ENCODE measurements at places on chromosomes 2 and 18.
A peak's percentile ranks its signal among the peaks of the same experiment; 100 is the strongest.

GRCh38 chr2:25270061-25270460 is 71.7 kb downstream of the DNMT3A start:
- DNase-seq, result no peak

DNA sequence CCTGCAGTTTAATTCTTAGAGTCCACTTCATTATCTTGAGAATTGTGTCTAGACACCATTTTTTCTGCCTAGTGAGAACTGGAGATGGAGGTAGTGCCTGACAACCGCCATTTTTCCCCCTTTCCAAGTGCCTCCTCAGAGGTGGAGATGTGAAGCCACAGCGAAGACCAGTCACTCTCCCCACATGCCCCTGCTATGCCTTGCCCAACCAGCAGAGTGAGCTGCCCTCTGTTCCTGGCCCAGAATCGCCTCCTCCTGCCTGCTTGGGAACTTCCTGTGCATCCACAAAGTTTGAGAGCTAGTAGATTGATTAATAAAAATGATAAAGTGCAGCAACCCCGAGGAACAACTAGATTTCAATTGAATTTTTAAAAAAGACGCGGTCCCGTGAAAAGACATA is 123.3 kb downstream of the CLIP4 start:
- DNase-seq, result peak; percentile 14

DNA sequence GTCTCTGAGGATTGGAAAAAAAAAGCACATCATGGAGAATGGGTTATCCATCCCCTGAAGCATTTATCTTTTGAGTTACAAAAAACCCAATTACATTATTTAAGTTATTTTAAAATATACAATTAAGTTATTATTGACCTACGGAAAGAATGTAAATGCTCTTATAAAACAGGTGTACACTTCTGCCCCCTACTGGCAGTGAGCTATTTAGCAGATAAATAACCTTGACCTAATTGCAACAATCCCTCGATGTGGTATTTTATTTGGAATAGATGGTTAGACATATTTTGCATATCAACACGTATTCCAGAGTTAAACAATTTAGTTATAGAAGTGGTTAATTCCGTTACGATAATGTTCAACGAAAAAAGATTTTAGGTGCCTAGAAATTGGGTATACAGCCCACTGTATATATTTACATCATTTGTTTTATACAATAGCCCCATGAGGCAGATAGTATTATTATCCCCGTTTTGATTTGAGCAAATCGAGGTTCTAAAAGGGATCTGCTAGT is 9.1 kb upstream of the DAW1 start:
- peak; percentile 25 for DNase-seq

DNA sequence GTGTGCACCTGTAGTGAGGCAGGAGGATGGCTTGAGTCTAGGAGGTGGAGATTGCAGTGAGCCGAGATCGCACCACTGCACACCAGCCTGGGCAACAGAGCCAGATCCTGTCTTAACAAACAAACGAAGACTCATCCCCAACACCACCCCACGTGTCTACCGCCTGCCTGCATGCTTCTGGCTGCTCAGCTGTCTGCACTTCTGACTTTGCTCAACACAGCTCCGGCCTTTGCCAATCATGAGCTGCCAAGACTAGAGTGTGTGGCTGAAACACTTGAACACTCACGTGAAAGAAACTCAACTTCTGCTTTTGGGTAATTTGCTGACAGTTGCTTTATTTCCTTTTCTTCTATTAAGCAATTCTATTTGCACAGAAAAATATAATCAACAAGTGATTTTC is 32.1 kb upstream of the SP3 start:
- DNase-seq, result no peak

- no peak for DNase-seq
Observed at GRCh38 chr2:67572721-67573435, 175.7 kb downstream of the ETAA1 start.

DNA sequence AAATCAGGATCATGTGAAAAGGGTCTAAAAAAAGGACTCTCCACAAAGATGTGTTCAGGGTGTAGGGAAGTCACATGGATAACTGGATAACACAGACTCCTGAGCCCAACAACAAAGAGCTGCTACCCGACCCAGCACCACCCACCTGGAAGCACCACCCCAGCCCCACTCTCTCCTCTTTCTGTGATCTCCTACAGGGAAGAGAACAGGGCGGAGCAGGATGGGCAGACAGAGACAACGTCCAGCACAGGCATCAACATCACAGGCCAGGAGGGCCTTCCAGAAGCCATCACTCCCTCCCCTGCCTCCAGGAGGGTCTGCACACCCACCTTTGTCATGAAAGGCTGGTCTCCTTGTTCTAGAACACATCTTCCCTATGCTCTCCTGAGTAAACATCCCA is 1.3 kb upstream of the CIB4 start:
- DNase-seq, result no peak

DNA sequence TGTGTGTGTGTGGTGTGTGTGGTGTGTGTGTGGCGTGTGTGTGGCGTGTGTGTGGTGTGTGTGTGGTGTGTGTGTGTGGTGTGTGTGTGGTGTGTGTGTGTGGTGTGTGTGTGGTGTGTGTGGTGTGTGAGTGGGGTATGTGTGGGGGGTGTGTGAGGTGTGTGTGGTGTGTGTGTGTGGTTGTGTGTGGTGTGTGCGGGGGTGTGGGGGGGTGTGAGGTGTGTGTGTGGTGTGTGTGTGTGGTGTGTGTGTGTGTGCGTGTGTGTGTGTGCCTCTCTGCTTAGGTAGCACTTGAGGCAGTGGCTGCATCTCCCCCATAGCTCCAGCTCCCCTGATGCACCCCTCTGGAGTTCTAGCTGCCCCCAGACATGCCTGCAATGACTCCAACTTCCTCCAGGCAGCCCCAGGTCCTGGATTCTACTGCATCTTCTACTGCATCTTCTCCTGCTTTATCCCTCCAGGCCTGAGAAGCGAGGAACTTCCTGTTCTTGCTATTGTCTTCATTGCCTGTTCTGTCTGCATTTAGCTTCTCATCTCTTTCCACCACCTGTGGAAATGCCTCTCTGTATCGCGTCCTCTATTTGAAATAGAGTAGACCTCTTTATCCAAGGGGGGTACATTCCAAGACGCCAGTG is 22.2 kb upstream of the MLPH start:
- no peak for DNase-seq

DNA sequence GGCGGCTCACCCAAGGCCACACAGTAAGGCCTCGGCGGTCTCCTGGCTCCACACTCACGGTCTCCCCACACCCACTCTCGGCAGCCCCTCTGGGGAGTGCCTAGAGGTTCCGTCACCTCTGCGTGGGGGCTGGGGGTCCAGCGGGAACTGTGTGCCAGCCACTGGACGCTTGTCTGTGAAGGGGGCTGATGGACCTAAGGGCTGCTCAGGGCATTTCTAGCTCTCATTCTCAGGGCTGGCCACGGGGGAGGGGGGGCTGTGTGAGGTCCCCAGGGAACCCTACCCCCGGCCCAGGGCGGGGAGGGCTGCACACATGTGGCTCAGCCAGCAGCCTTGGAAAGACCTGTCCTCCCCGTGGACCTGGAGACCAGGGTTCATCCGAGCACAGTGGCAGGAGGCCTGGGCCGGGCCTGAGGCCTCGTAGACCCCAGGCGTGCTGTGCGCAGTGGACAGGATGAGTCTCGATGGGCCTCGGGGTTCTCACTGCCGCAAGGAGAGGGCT is 27.1 kb upstream of the ODC1 start:
- no peak for DNase-seq

DNA sequence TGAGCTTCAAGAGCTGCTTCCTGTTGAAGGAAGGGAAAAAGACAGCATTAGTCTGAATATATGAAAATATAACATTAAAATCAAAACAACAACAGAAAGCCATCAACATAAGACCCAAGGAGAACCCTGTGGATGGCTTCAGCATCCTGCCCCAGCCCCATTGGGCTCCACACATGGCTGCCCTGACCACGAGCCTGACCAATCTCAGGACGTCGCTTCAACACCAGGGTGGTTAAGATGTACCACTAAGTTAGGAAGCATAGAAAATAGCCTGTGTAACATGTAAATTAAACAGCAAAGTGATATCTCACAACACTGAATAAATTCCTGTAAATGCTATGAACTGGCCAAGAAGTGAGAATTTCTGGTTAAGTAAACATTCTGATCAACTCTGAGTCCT is 77.2 kb upstream of the CD226 start:
- DNase-seq, result no peak

DNA sequence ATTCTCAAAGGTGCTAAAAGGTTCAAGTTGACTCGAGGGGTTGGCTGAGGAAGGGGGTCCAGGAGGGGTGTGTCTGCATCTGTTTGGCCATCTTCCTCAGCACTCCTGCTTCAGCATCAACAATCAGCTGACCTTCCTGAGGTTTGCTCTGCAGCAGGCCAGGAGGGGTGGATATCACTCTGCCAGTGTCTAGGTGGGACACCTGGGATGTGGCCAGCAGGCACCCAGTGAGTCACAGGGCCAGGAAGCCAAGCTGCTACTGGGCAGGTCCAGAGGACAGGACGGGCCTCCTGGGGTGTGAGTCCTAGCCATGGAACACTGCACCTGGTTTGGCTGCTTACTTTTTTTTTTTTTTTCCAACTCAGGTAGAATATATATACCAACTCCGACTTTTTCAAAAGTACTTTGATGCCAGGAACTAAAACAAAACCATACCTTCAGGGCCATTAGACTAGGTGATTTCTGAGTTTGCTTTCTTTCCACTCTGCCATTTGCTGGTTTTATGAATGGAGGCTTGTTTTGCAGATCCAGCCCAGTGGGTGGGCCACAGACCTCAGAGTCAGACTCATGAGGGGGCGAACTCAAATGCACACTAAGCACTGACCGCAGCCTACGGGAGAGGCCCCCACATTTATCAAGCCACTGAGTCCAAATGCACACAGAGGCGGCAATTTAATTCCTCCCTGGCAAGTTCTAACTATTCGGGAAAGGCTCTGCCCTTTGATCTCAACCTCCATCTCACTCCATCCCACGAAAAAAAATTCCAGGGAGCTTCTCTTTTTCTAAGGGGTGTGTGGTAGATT is 76.0 kb downstream of the UXS1 start:
- no peak for DNase-seq

GRCh38 chr2:110101280-110101844 is 14.3 kb downstream of the MALL start:
- peak; percentile 70 for DNase-seq

DNA sequence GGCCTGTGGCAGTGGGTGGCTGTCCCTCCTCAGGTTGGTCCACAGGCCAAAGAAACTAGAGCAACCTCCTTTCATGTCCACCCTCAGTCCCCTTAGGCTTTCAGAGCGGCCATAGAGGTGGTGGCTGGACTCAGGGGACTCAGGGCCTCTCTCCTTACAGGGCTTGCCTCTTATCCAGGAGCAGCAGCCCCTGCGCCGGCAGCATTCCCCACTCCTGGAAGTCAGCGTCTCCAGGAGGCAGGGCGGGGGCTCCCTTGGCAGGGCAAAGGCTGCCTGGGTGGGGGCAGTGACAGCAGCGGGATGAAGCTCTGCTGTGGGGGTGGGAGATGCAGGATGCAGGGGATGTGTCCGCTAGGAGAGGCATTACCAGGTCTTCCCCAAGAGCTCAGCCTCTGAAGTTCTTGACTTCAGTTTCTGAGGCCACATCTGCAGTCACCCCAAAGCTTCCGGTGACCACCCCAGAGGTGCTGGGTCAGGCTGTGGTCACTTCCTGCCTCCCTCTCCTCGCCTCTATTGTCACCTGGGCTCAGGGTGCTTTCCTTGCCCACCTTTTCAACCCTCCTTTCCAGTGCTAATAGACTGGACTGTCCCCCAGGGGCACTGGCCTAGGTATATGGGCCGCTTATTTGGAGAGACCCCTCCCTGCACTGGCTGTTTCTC is 8.6 kb upstream of the GPR55 start:
- DNase-seq, result no peak

DNA sequence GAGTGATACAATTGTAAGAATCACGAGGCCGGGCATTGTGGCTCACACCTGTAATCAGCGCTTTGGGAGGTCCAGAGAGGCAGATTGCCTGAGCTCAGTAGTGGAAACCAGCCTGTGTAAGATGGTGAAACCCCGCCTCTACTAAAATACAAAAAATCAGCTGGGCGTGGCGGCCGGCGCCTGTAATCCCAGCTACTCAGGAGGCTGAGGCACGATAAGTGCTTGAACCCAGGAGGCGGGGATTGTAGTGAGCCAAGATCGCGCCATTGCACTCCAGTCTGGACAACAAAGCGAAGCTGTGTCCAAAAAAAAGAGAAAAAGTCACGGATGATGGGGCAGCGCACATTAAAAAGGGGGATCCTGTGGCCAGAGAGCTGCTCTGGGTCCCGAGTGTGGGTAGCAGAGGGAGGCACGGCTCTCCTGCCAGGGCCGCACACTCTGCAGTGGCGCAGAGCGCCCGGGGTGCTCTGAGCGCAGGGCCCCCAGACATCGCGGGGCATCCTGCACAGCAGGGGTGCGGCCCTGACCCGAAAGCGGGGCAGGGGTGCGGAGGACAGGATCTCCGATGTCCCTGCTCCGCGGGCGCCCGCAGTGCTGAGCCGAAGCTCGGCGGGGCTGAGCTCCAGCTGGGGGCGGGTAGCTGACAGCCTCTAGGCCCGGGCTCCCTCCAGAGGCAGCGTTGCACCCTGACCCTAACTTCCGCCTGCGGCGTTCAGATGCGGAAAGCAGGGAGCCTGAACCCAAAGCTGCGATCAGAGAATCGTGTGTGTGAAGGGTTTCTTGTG is 30.4 kb upstream of the RAB6D start:
- no peak for DNase-seq

- DNase-seq, result no peak
Observed at GRCh38 chr2:227480528-227480927, 8.6 kb downstream of the AGFG1 start.

DNA sequence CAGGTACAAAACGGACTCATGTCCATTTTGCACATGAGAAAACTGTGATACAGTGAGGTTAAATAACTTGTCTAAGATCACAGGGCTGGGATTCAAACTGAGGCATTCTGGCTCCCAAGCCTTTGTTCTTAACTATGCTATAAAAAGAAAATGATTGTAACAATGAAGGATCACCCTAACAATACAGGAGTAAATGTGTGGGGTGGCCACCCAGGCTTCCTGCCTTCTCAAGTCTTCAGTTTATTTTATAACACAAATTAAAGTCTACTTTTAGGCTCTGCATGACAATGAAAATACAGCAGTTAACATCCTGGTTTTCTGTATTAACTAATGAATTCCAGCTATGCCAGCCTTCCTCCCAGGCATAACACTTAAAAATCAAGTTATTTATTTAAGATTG is 7.6 kb downstream of the WDFY1 start:
- no peak for DNase-seq

GRCh38 chr18:65365245-65365980 is 385.4 kb upstream of the CDH7 start:
- DNase-seq, result no peak

- DNase-seq, result no peak
Observed at GRCh38 chr18:2920546-2921343, 73.9 kb downstream of the EMILIN2 start.

DNA sequence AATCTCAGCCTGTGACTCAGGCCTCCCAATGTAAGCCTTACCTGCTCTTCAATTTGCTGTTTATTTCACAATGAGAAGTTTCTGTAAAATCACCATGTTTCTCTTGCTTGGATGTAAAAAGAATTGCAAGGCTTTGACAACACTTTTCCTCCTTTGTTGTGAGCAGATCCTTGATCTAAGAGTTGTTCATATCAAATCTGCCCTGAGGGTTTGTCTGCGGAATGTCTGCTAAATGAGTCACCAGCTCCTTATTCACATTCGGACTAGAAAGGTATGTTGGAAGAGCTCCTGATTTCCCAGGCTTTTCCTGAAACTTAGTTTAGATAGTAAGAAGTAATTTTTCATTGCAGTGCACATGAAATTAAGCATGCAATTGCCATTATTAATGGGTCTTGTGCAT is 268.2 kb upstream of the TCF4 start:
- no peak for DNase-seq

Measured in NCI-H1694 (cell line).